Stimulated activated CD4-positive, alpha-beta T cell treated with anti-CD3 and anti-CD28 coated beads, Interleukin-4, amount 100 ng/mL, for 24 hours (primary cell): ENCODE measurements at places on chromosomes 5 and 9.

GRCh38 chr5:142735323-142736246 is 34.6 kb upstream of the ARHGAP26 start:
- no peak for DNase-seq

DNA sequence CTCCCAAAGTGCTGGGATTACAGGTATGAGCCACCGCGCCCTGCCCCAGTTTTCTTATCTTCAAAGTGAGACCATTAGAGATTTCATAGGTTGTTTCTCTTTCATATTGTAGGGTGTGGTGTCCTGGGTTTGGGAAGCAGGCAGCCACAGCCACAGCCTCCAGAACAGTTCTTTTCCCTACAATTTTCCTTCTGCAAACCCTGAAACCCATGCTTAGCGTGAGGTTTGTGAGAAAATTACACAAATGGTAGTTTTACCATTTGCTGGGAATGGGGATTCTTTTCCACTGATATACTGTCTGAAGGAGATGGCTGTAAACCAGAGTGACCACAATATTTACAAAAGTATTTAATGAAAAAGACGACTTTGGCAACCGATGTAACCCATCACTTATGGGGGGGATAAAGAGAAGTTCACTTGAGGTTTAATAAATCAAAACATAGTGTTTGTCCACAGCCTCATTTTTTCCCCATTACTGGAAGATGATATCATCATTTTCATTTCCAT is 26.7 kb upstream of the ECM2 start:
- no peak for DNase-seq

DNA sequence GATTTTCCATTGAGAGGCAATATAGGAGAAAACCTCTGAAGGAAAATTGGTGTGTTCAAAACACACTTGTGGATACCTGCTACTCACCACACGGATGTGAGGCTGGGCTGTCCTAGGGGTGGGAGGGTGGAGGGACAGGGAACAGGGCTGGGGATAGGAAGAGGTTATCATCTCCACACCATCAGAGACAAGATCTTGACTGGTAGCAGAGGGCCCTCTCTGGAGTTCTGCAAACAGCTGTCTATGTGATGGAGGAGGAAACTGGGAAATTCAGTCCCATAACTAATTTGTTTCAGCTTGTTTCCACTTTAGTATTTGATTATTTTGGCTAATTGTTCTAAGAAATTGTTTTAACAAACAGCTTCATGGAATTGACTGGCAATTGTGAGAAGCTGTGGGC is 91.6 kb upstream of the FSTL4 start:
- DNase-seq = no peak

DNA sequence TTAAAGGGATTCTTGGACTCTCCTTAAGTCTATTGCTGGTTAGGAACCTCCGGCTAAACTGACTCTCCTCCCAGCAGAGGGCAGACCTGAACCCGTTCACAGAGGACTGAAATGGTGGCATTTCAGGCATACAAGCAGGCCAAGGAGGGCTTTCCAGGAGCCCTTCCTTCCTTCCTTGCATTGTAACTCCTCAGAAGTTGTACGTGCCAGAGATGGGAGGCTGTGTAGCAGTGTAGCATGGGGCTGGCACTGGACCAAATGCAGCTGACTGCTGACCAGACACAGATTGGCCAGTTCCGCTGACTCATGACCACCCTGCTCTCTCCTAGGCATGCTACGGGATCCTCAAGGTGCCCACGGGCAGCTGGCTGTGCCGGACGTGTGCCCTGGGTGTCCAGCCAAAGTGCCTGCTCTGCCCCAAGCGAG is 36.4 kb downstream of the JADE2 start:
- DNase-seq = no peak

DNA sequence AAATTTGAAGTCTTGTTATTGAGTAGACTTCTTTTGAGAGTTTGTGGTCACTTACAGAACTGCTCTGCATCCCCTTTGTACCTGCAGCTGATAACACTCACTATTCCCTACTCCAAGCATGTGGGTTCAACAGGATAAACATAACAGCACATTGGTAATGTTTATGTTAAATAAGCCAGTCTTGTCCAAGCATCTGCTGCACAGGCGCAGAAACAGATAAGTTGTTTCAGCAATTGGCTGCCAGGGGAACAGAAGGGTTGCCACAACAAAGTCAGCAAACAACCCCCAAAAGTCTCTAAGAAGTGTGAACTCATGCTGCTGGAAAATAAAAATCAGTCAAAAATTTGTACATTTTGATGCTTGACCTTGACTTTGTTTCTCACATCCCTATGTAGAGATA is 174.6 kb downstream of the GDNF start:
- DNase-seq = no peak

- no peak for DNase-seq
Measured at GRCh38 chr5:8560776-8561175, 691.8 kb downstream of the MTRR start.

DNA sequence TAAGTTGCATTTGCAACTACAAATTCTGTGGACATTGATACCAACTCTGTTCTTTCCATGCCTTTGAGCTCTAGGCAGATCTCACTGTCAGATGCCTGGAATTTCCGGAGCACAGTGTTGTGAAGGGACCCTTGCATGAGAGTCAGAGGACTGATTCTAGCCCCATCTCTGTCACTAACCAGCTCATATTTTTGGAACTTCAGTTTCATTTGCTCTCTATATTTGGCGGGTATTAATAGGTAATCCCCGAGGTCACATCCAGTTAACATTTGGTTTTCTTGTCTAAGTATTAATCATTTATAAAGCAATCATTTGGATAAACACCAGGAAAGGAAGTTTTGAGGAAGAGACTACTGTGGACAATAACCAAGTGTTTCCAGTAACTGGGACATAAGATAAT is 115.7 kb downstream of the MAN2A1 start:
- no peak for DNase-seq

DNA sequence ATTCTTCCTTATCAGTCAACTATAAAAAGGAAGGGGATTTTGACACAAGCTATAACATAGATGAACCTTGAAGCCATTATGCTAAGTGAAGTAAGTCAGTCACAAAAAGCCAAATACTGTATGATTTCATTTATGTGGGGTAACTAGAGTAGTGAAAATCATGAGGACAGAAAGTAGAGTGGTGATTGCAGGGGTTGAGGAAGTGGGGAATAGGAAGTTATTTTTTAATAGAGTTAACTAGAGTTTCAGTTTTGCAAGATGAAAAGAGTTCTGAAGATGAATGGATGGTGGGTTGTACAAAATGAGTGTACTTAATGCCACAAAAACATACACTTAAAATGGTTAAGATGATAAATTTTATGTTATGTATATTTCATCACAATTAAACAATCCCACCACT is 65.4 kb upstream of the FAM174A start:
- no peak for DNase-seq

GRCh38 chr5:160399402-160400353 is at the start of gene FAM200C:
FAM200C (minus strand) TSS chr5:160400054; CDS start chr5:160395490, 4,564 bp downstream.
- DNase-seq = peak; percentile 77

DNA sequence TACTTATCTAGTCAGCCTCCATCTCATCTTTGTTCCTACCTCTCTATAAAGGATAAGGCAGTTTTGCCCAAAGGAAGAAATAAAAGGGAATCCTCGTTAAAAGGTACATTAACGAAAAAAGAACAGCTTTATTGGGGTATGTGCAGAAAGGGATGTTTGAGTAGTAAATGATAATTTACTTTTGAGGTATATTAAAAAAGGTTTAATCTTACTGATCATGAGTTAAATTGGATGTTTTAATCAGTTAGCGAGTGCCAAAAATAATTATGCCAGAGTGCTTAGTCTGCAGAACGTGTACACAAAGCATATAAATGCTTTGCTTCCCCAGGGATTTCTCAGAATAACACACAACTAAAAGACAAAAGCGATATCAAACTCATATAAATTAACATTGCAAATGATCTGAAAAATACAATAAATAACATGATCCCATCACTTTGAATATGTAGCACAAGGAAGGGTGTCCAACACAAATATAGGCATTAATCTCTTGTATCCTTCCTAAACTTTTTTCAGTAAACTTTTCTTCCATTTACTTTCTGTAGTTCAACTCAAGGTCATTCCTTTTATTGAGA is 865.0 kb downstream of the NR2F1-AS1 start:
- no peak for DNase-seq

DNA sequence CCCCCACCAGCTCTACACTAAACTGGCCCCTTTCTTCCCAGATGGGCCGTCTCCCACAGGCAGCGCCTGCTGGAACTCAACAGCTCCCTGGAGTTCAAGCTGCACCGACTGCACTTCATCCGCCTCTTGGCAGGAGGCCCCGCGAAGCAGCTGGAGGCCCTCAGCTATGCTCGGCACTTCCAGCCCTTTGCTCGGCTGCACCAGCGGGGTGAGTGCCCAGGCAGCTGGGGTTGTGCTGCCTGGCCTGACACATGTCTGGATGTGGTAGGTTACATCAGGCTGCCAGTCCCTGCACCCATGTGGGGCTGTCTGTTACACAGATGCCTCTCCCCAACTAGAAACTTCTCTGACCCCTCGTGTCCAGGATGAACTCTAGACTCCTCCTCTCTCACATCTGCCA is 9.8 kb downstream of the NHP2 start:
- DNase-seq = no peak

DNA sequence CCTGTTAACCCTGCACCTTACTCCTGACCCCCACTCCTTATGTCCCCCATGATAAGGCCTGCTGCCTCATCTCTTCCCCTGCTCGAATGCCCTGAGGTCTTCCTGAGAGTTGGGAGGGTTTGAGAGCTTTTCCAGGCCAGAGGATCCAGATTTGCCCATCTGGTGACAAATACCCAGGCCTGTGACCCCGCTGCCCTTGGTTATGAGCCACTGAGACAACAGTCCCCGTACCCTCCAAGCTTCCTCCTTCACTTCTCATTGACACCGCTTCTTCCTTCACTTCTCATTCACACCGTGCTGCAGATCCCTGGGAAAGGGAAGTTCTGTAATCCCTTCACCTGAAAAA is 593 bp downstream of the GM2A start:
- DNase-seq = no peak

GRCh38 chr5:114665551-114665950 is 303.7 kb downstream of the KCNN2 start:
- DNase-seq = no peak

DNA sequence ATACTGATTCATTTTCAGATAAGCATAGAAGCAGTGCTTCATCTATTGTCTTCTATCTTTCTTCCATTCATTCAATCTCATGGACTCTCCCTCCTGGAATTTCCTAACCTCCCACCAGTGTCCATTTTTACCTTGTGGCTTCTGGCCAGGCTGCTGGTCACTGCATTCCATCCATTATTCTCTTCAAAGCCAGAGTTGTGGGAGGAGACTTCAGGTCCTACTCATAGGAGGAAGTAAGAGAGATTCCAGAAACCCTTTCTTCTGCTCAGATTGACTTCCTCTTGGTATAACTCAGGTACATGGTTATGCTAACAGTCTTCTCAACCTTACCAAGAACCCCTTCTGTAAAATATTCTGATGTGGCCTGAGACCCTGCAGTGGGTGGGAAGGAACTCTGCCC is 153.3 kb upstream of the SLC12A2 start:
- DNase-seq = no peak

GRCh38 chr9:2096376-2096970 is 81.3 kb downstream of the SMARCA2 start:
- DNase-seq = no peak

GRCh38 chr5:115257981-115258380 is 4.7 kb downstream of the PGGT1B start:
- no peak for DNase-seq

DNA sequence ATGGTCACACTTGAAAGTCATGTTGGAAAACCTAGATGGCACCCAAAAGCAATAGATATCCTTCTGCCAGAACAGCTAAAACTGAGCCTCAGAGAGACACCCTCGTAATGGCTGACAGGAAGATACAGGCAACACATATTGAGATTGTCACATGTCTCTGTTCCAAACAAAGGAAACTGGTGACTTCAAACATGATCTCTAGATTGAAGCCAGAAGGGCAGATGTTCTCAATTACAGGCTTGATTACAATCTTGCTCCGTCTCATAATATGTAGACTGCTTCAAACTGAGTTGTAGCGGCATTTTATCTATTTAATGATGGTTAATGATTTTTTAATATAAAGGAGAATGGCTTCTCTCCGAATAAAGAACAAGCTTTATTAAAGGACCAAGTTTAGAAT is 774.3 kb downstream of the KCTD16 start:
- DNase-seq = no peak

DNA sequence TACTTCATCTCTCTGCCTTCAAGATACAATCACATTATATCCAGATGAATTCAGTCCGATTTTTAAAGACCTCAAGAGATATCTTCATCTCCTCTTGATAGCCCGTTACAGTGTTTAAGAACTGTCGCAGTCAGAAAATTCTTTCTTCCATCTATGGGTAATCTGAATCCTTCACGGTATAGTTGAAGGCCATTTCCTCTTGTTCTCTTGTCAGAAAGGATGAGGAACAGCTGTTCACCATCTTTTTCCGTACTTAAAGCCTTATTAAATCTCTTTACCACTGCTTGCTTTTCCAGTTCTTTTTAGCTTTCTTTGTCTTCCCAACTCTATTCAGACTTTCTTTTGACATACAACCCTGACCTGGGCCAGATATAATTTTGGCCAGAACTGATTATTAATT is 121.8 kb downstream of the XRCC4 start:
- DNase-seq = no peak

GRCh38 chr9:90600029-90600428 is 42.6 kb downstream of the DIRAS2 start:
- DNase-seq = no peak

GRCh38 chr9:88143957-88144625 is 5.8 kb upstream of the SPATA31C2 start:
- DNase-seq = no peak

GRCh38 chr9:136051453-136051836 is 43.6 kb downstream of the NACC2 start:
- no peak for DNase-seq

DNA sequence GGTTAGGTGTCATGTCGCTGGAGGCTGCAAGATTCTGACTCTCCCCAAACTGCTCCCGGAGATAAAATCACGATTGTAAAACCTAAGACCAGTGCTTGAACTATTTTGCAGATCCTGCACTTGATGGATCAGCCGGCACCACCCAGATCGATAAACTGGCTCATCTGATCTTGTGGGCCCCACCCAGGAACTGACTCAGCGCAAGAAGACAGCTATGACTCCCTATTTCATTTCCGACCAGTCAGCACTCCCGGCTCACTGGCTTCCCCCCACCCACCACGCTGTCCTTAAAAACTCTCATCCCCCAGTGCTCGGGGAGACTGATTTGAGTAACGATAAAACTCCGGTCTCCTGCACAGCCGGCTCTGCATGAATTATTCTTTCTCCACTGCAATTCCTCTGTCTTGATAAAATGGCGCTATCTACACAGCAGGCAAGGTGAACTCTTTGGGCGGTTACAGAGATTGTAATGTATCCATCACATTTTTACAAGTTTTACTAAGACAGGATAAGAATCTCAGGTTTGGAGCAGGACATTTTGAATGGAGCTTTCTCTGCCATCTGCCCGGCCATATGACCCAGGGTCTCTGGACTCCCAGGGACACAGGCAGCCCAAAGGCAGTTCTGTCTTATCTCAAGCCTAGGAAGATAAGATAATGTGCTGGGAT is 10.6 kb upstream of the PPP1R26 start:
- DNase-seq = peak; percentile 77

GRCh38 chr9:6229619-6230018 is 14.0 kb downstream of the IL33 start:
- DNase-seq = no peak
